Keratinocyte (primary cell): ENCODE measurements at places on chromosomes 3 and 15.

DNA sequence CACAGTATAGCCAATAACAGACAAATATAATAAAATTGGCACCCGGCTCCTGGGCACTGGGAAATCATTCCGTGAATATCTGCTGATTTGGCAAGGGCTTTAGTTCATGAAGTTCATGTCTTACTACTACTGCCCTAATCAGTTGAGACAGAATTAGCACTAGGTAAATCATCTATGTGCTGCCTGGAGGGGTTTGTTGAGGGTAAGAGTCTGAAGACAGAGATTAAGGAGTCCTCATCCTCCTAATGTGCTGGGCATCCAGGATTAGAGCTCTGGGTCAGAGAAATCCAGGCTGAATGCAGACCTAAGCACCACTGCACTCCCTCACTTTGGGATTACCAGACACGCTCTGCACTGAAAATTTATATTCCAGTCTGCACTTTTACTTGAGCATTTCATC lies 2.0 kb downstream of the SAMD7 start:
- H3K4me1 ChIP-seq: no peaks in the 10 kb centered on the region
- no peaks in the 10 kb centered on the region for H3K36me3 ChIP-seq
- no peak for DNase-seq
- no peak overlapping the region for H3K4me3 ChIP-seq

DNA sequence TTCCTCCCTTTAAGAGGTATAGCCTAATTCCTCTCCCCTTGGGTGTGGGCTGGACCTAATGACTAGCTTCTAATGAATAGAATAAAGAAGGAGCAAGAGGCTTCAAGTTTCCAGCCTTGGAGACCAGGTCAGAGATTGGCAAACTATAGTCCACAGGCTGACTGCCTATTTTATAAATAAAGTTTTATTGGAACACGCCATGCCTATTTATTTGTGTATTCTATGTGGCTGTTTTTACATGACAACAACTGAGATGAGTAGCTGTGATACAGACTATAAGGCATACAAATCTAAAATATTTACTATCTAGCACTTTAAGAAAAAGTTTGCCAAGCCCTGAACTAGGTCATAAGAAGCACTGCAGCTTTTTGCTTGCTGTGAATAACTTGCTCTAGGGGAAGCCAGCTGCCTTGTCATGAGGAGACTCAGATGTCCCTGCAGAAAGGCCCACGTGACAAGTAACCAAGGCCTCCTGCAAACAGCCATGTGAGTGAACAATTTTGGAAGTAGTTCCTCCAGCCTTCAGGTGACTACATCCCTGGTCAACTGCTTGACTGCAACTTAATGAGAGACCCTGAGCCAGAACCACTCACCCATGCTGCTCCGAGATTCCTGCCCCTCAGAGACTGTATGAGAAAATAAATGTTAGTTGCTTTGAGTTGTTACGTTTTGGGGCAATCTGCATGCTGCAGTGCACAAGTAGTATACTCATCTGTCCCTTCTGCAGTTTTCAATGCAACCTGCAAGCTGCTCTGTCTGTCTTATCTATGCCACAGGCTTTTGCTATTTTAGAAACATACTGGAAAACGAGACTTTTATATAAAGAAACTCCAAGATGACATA lies 21.1 kb upstream of the MAP3K13 start:
- H3K4me3 ChIP-seq: no peak overlapping the region
- no peaks in the 10 kb centered on the region for H3K36me3 ChIP-seq
- H3K27ac ChIP-seq: no peak overlapping the region
- H3K27me3 ChIP-seq: no peaks in the 10 kb centered on the region
- peaks cover 25% of the 10 kb centered on the region for H3K4me1 ChIP-seq

DNA sequence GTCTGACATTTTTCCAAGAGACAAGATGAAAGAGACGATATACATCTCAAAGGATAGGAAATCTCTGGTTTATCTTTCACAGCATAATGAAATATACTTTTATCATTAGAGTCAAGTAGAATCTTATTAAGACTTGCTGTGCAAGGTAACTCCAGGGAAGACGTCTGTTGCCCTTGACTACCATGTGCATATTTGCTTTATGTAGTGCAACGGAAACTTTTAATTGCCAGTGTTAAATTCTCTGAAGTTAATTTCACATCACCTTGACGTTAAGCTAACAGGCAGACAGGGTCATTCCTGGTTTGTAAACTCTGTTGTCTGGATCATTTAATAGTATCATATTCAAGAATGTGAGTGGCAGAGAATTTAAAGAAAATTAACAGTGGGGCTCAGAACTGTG lies 82.8 kb downstream of the LRTM1 start:
- H3K4me3 ChIP-seq: no peak overlapping the region
- no peaks in the 10 kb centered on the region for H3K4me1 ChIP-seq
- no peak overlapping the region for H3K27ac ChIP-seq
- DNase-seq: no peak
- H3K27me3 ChIP-seq: peaks cover 2% of the 10 kb centered on the region

- H3K27ac ChIP-seq: no peak overlapping the region
- H3K4me1 ChIP-seq: peaks cover 10% of the 10 kb centered on the region
- no peak overlapping the region for H3K4me3 ChIP-seq
- no peak for DNase-seq
Measured at GRCh38 chr3:155130001-155130400, 49.9 kb downstream of the MME start.

DNA sequence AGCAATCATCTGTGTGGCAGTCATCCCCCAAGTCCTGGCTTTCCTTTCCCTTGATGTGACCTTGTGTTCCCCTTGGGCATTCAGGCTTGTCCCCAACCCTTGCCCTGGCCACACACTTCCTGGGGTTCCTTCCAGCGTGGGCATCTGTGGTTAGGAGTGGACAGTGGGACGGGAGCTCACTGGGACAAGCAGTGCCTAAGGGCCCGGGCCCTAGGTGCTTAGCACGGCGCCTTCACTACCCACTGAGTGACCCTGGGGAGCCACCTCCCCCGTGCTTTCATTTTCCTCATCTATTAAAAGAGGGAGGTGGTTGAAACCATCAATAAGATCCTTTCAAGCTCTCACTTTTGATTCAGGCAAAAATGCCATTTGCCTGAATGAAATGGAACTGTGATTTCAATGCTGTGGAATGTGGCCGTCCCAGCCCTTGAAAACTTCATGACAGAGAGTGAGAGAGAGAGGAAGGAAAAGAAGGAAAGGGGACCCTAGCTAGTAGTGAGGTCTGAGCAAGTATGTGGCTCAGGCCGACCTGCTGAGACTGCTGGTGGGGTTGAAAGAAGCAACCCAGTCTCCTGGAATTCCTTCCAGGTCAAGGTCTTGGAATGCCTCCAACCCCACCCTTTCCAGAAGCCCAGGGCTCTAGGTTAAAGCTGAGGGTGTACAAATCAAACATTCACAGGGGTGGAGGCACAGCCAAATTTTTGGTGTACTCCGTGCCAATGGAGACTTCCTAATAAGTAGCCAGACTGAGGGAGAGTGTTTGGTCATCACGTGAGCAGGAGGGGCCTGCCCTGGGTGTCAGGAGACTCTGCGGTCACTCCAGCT lies 302.9 kb downstream of the TLE3 start:
- no peak overlapping the region for H3K27ac ChIP-seq
- peaks cover 6% of the 10 kb centered on the region for H3K4me1 ChIP-seq
- H3K4me3 ChIP-seq: no peak overlapping the region

DNA sequence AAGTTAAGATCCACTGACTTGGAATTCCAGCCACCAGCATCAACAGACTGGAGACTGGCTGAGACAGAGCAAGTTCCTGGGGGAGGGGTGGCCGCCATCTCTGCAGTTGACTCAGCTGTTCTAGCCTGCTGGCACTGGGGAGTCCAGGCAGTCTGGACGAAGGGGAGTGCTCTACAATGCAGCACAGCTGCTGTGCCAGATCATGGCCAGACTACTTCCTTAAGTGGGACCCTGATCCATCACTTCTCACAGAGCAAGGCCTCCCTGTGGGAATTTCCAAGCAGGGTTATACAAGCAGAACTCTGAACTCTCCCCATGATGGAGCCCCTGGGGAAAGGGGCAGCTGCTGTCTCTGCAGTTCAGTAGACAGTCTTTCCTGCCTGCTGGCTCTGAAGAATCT lies 35.2 kb downstream of the PYGO1 start:
- DNase-seq: no peak
- H3K27me3 ChIP-seq: no peaks in the 10 kb centered on the region
- H3K4me1 ChIP-seq: no peaks in the 10 kb centered on the region
- H3K27ac ChIP-seq: no peak overlapping the region

GRCh38 chr15:28021281-28022039 lies 77.7 kb downstream of the OCA2 start:
- no peaks in the 10 kb centered on the region for H3K27me3 ChIP-seq
- H3K4me3 ChIP-seq: no peak overlapping the region
- no peak for DNase-seq
- no peaks in the 10 kb centered on the region for H3K4me1 ChIP-seq

DNA sequence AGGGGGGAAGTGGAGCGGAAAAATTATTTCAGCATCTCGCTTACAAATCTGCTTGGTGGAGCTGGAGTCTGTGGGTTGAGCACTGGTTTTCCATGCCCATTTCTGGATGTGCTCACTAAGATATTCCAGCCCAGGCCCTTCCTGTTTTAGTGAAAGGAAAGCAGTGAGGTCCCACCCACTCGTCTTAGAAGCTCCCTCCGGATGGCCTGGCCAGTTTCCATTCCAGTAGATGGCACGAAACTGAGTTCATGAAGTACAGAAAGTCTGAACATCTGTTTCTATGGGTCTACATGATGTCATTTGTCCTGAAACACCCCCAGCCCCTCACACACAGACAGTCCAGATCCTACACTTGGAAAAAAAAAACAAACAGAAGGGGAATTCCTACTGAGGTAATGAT lies 31.9 kb upstream of the THSD4 start:
- no peak overlapping the region for H3K27ac ChIP-seq
- H3K4me3 ChIP-seq: no peak overlapping the region
- H3K4me1 ChIP-seq: peaks cover 34% of the 10 kb centered on the region

DNA sequence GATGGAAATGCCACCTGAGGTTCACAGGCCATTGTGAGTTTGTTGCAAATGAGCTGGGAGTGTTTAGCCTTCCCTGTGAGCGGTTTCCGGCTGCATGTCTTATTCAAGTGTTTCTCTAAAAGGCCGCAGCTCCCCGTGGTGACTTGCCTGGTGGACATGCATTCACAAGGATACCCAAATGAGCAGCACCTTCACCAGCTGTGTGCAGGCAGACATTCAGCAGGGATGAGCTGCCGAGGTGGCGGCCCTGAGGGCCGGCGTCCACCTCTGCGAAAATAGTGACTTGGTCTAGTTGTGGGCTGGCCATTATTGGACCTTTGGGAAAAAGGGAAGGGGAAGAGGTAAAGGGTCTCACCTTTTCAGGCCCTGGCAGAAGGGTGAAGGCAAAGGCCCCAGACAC lies 23.4 kb downstream of the SPSB4 start:
- no peak overlapping the region for H3K27ac ChIP-seq
- no peaks in the 10 kb centered on the region for H3K4me1 ChIP-seq
- no peak overlapping the region for H3K4me3 ChIP-seq
- peaks cover 23% of the 10 kb centered on the region for H3K27me3 ChIP-seq

GRCh38 chr3:197750858-197751737 lies 1.4 kb downstream of the FYTTD1 start:
- no peaks in the 10 kb centered on the region for H3K27me3 ChIP-seq
- H3K4me3 ChIP-seq: peak overlapping the region; percentile 93
- H3K4me1 ChIP-seq: peaks cover 18% of the 10 kb centered on the region
- DNase-seq: no peak
- peak overlapping the region; percentile 72 for H3K27ac ChIP-seq

DNA sequence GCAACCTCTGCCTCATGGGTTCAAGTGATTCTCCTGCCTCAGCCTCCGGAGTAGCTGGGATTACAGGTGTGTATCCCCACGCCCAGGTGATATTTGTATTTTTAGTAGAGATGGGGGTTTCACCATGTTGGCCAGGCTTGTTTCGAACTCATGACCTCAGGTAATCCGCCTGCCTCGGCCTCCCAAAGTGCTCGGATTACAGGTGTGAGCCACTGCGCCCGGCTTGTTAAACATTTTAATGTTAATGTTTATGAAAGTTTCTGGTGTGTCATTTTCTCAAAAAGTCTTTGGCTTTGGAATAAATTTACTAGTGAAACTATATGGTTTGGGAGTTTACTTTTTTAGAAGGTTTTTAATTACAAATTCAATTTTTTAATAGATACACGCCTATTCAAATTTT lies 698.8 kb downstream of the MECOM start:
- H3K27ac ChIP-seq: no peak overlapping the region
- no peak overlapping the region for H3K4me3 ChIP-seq
- DNase-seq: no peak
- no peaks in the 10 kb centered on the region for H3K4me1 ChIP-seq
- H3K27me3 ChIP-seq: no peaks in the 10 kb centered on the region
- H3K36me3 ChIP-seq: no peaks in the 10 kb centered on the region

DNA sequence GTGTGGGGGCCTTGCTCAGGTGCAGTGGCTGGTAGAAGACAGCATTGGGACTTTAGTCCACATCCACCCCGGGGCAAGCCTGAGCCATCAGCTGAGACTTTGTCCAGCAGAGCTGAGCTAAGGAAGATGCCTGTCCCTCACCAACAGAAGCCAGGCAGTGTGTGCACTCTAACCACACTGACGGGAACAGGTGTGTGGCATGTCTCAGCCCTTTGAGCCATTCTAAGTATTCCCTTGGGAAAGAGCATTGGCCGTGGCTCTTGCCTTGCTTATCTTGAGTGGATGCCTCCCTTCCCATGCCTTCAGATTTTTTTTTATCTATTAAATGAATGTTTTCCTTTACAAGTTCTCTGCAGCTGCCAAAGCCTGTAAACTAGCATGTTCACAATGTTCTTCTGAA lies 3.5 kb downstream of the GABRA5 start:
- H3K27ac ChIP-seq: no peak overlapping the region
- no peaks in the 10 kb centered on the region for H3K36me3 ChIP-seq
- DNase-seq: no peak
- H3K4me3 ChIP-seq: no peak overlapping the region
- no peaks in the 10 kb centered on the region for H3K4me1 ChIP-seq
- peaks cover 28% of the 10 kb centered on the region for H3K27me3 ChIP-seq

- H3K27ac ChIP-seq: no peak overlapping the region
- H3K4me1 ChIP-seq: no peaks in the 10 kb centered on the region
- DNase-seq: no peak
- H3K27me3 ChIP-seq: no peaks in the 10 kb centered on the region
- no peaks in the 10 kb centered on the region for H3K36me3 ChIP-seq
- H3K4me3 ChIP-seq: no peak overlapping the region
Measured at GRCh38 chr15:79919749-79920511, 23.1 kb upstream of the MTHFS start.
